PC-3 (cell line): ENCODE measurements at places on chromosomes 4 and X. TPM values are rescaled to one million over a fixed set of nuclear protein-coding genes. Genes with fewer than 3 reads are reported as not detected.

The TMEM156 gene
- total RNA-seq = 32.1 and 41.5 TPM in 2 replicates

The TMEM255A gene
- total RNA-seq = not detected in 2 replicates

The DCAF12L1 gene
- total RNA-seq = not detected in 2 replicates

DNA sequence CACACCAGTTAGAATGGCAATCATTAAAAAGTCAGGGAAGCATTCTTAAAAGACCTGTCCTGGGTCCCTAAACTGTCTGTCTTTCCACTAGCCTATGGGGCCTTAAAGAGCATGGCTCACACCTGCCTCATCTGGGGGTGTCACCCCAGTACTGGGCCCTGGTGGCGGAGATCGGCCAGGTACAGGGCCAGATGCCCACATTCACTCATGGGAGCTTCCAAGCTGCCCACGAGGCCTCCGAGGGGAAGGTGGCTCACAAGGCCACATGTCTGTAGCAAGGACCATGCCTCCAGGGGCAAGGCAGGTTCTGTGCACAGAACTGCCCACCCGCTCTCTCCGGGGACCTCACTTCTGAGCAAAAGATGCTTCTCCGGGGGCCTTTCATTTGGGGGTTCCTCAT, 55.5 kb upstream of the AFAP1 start:
- no peaks in the 10 kb centered on the region for H3K4me1 ChIP-seq
- DNase-seq = no peak
- no peaks in the 10 kb centered on the region for H3K27me3 ChIP-seq
- H3K4me3 ChIP-seq = no peak overlapping the region

- H3K27me3 ChIP-seq = no peaks in the 10 kb centered on the region
- no peak overlapping the region for H3K4me3 ChIP-seq
- no peak for DNase-seq
- peaks cover 24% of the 10 kb centered on the region for H3K4me1 ChIP-seq
- no peak overlapping the region for H3K27ac ChIP-seq
- H3K36me3 ChIP-seq = no peaks in the 10 kb centered on the region
Observed at GRCh38 chr4:26344901-26345564, 24.2 kb downstream of the RBPJ start.

- DNase-seq = no peak
- H3K27ac ChIP-seq = no peak overlapping the region
- H3K4me1 ChIP-seq = no peaks in the 10 kb centered on the region
- no peaks in the 10 kb centered on the region for H3K36me3 ChIP-seq
Observed at GRCh38 chrX:112834031-112834845, 6.4 kb downstream of the AMOT start.

- no peak overlapping the region for H3K4me3 ChIP-seq
- no peaks in the 10 kb centered on the region for H3K36me3 ChIP-seq
- no peak overlapping the region for H3K27ac ChIP-seq
- no peaks in the 10 kb centered on the region for H3K27me3 ChIP-seq
- peaks cover 7% of the 10 kb centered on the region; the same call in 1 of the 2 replicates for H3K4me1 ChIP-seq
Observed at GRCh38 chr4:25965629-25966028, 51.6 kb downstream of the SMIM20 start.

DNA sequence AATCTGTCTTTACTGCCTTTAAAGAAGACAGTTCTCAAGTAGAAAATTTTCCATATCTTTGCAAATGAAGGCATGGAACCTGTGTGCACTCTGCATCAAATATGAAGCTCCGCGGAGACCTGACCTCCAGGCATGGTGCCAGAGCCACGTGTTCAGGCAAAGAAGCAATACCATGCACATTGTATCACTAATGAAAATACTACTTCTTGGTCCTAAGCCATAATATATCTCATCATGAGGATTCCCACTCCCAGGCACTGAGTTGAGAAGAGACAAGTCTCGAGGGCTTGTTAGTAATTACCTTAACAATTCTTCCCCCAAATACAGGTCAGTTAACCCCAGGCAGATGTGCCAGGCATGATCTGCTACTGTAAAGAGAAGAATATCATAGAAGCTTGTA, 56.7 kb downstream of the PCDH19 start:
- H3K4me1 ChIP-seq = no peaks in the 10 kb centered on the region
- no peak for DNase-seq
- no peak overlapping the region for H3K4me3 ChIP-seq

GRCh38 chr4:87002682-87003043, 67.9 kb downstream of the AFF1 start:
- H3K27me3 ChIP-seq = no peaks in the 10 kb centered on the region
- H3K27ac ChIP-seq = no peak overlapping the region
- no peaks in the 10 kb centered on the region for H3K36me3 ChIP-seq
- H3K4me3 ChIP-seq = no peak overlapping the region
- H3K4me1 ChIP-seq = peaks cover 10% of the 10 kb centered on the region; the same call in 1 of the 2 replicates

The GDPD2 gene
- 0.04 TPM in 1 of 2 replicates, not detected in the other for total RNA-seq

GRCh38 chrX:31889088-31889487, 817.2 kb upstream of the FTHL17 start:
- no peaks in the 10 kb centered on the region for H3K27me3 ChIP-seq
- no peak for DNase-seq
- H3K4me1 ChIP-seq = no peaks in the 10 kb centered on the region
- no peak overlapping the region for H3K27ac ChIP-seq
- no peak overlapping the region for H3K4me3 ChIP-seq
- H3K36me3 ChIP-seq = no peaks in the 10 kb centered on the region

The PGRMC2 gene
- total RNA-seq = 11.4 and 16.8 TPM in 2 replicates

The CENPVL3 gene
- total RNA-seq = not detected in 2 replicates

DNA sequence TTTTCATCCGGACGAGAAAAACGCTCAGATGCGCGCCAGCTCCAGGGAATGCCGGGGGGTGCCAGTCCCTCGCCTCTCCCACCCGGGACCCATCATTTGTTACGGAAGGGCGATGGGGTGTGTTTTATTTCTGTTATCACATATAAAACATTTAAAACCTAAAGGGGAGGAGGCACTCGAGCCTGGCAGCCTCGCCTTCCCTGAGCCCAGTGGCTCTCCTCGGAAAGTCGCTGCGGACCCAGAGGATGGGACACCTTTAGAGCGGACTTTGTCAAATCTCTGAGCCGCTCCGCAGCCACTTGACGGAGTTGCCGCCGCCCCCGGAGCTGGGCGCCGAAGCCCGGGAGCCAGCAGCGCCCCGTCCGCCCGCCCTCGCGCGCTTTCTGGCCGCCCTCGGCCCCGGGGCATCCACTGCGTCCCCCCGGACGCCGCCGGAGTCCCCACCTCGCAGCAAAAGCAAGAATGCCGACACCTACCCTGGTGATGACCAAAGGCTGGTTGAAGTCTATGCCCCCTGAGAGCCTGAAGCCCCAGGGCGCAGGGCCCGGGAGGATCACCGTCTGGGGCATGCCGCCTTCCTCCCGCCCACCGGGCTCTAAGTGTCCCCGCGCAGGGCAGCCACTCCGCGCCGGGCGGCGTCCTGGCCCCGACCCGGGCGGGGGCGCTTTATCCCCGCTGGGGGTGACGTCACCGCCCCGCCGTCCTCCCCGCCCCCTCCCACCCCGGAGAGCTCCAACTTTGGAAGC, at the start of gene PDLIM3:
TSS of gene PDLIM3 (minus strand) at position 642 of the 746 bp plus-strand sequence. CDS start at position 569, 73 bp downstream.
- H3K27me3 ChIP-seq = peaks cover 64% of the 10 kb centered on the region
- no peak for DNase-seq
- H3K27ac ChIP-seq = no peak within 1 kb of the TSS
- peak within 1 kb of the TSS; percentile 67 for H3K4me3 ChIP-seq
- no peaks in the 10 kb centered on the region for H3K4me1 ChIP-seq

DNA sequence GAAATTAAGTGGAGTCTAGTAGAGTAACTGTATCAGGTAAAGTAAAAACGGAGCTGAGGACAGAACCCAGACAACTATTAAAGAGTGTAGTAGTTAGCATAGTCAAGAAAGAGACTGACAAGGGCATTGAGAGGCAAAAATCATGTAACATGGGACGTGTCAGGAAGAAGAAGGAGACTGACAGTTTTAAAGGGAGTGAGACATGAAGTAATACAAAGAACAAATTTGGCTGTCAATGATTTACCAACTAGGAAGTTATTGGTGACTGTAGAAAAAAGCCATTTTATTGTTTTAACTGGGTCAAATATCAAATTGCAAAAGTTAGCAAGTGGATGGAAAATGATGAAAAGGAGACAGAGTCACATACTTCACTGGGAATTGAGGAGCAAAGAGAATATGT, 422.3 kb downstream of the MAPK10 start:
- H3K36me3 ChIP-seq = no peaks in the 10 kb centered on the region
- no peaks in the 10 kb centered on the region for H3K4me1 ChIP-seq
- H3K27me3 ChIP-seq = no peaks in the 10 kb centered on the region
- no peak for DNase-seq
- H3K27ac ChIP-seq = no peak overlapping the region
- H3K4me3 ChIP-seq = no peak overlapping the region

DNA sequence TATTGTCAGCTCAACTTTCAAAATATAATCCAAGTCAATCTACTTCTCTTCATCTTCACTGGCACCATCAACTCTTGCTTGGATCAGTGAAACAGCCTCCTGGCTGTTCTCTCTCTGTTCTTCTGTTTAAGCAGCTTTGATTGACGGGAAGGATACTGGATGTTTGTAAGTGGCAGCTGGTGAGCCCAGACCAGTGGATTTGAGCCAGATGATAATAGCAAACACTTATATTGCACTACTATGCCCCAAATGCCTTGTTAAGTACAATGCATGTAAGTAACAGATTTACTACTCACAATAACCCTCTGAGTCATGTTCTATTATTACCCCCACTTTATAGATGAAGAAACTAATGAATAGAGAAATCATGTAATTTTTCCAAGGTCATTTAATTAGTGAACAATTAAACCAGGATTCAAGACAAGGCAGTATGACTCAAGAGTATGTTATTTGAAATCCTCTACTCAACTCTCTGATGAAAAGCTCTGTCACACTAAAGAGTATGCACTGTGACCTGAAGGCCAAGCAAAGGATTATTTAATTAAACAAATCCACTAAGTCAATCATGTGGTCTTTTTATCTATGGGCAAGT, 44.8 kb downstream of the SPANXN3 start:
- no peaks in the 10 kb centered on the region for H3K27me3 ChIP-seq
- H3K4me1 ChIP-seq = no peaks in the 10 kb centered on the region
- H3K36me3 ChIP-seq = no peaks in the 10 kb centered on the region
- H3K27ac ChIP-seq = no peak overlapping the region
- DNase-seq = no peak
- H3K4me3 ChIP-seq = no peak overlapping the region

- H3K4me3 ChIP-seq = no peak overlapping the region
- DNase-seq = no peak
- no peaks in the 10 kb centered on the region for H3K27me3 ChIP-seq
- peak overlapping the region; percentile 62 for H3K27ac ChIP-seq
- peaks cover 15% of the 10 kb centered on the region for H3K4me1 ChIP-seq
Observed at GRCh38 chr4:99754756-99755155, 61.9 kb upstream of the DAPP1 start.

- H3K36me3 ChIP-seq = no peaks in the 10 kb centered on the region
- no peak for DNase-seq
- no peaks in the 10 kb centered on the region for H3K27me3 ChIP-seq
- no peak overlapping the region for H3K4me3 ChIP-seq
Observed at GRCh38 chrX:129791961-129792570, 12.3 kb downstream of the SASH3 start.

GRCh38 chrX:46366381-46367207, 178.6 kb downstream of the ZNF674 start:
- no peak overlapping the region for H3K27ac ChIP-seq
- H3K4me3 ChIP-seq = no peak overlapping the region
- H3K36me3 ChIP-seq = no peaks in the 10 kb centered on the region
- no peak for DNase-seq

The ARX gene
- not detected in 2 replicates for total RNA-seq

The PLP1 gene
- total RNA-seq = not detected in 2 replicates

- H3K36me3 ChIP-seq = no peaks in the 10 kb centered on the region
- no peaks in the 10 kb centered on the region for H3K27me3 ChIP-seq
- DNase-seq = no peak
- peaks cover 60% of the 10 kb centered on the region for H3K4me1 ChIP-seq
Observed at GRCh38 chr4:55547466-55547770, 709 bp upstream of the CLOCK start.

GRCh38 chrX:24902806-24903205, 113.0 kb downstream of the ARX start:
- no peaks in the 10 kb centered on the region for H3K4me1 ChIP-seq
- no peaks in the 10 kb centered on the region for H3K36me3 ChIP-seq
- H3K27me3 ChIP-seq = no peaks in the 10 kb centered on the region
- no peak overlapping the region for H3K27ac ChIP-seq
- DNase-seq = no peak

DNA sequence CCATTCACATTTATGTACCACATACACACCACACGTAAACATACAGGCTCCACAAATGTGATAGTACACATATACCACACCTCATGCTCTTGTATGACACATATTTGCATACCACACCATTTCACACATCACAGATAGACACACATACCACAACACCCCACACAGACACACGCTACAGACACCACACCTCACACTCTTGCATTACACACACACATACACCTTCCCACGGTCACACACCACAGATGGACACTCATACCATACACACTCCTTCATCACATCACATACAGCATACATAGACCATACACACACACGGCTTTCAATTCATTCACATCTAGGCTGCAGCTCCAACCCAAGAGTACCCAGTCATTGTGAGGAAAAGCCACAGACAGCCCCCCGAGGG, 222.5 kb upstream of the RPL34 start:
- DNase-seq = no peak
- no peak overlapping the region for H3K27ac ChIP-seq
- no peak overlapping the region for H3K4me3 ChIP-seq
- no peaks in the 10 kb centered on the region for H3K4me1 ChIP-seq
